T-helper 1 cell (primary cell): ENCODE measurements at places on chromosomes 1 and 21.

GRCh38 chr1:25684216-25684965 is 67.8 kb downstream of the MAN1C1 start:
- DNase-seq = no peak

DNA sequence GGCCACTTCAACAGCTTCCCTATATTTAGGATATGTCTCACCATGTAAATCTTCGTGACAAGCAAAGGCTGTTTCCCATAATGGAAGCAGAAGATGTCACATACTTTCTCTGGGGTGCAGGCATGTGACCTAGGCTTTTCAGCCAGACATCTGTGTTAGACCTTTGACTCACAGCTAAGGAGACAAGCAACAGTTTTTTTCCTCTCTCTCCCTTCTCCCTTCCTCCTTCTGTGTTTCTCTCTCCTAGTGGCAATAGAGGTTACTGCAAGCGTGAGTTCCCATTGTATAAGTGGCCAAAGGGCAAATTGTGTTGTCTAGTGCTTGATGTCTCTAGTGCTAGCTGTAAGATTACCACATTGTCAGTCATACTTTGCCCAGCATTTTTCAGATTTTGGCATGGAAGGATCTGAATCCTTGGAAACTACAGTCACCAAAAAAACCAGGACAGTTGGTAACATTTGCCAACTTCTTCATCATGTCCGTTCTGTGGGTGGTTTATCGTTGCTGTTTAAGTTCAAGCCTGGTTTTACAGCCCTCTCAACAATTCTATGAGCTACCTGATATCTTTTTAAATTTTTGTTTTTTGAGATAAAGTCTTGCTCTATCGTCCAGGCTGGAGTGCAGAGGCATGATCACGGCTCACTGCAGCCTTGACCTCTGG is 44.4 kb upstream of the RABGAP1L start:
- DNase-seq = no peak

DNA sequence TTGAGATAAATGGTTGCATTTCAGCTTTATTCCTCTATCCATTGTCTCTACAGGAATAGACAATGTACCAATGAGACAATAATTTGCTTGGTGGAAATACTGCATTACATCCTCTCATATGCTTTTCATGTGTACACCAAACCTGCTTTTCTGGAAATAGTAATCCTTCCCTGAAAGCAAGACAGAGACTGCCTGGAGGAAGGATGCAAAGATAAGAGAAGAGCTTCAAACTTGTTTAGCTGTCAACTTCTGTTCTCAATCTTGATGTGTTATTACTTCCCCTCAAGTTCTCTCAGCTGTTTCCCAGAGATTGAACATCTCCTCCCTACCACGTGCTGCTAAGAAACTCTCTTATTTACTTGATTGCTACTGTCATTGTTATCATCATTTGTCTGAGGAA is 1125.4 kb upstream of the TMPRSS15 start:
- DNase-seq = no peak

- DNase-seq = peak; percentile 98
Measured at GRCh38 chr1:156338180-156338976, at the start of the genes CCT3 and TSACC. Gene CCT3, minus strand, starts transcription at chr1:156338292. Its CDS starts 108 bp downstream, at chr1:156338184. Gene TSACC, plus strand, starts transcription at chr1:156338526. Its CDS starts 1,232 bp downstream, at chr1:156339758.

GRCh38 chr1:2468041-2468472 is 8.0 kb upstream of the PLCH2 start:
- peak; percentile 43 for DNase-seq

- DNase-seq = no peak
Measured at GRCh38 chr1:41716188-41717130, 202.3 kb downstream of the HIVEP3 start.

GRCh38 chr1:1331068-1331965 is at the start of gene TAS1R3:
Gene TAS1R3, plus strand, starts transcription at chr1:1331280. Its CDS starts 66 bp downstream, at chr1:1331346.
- no peak for DNase-seq

DNA sequence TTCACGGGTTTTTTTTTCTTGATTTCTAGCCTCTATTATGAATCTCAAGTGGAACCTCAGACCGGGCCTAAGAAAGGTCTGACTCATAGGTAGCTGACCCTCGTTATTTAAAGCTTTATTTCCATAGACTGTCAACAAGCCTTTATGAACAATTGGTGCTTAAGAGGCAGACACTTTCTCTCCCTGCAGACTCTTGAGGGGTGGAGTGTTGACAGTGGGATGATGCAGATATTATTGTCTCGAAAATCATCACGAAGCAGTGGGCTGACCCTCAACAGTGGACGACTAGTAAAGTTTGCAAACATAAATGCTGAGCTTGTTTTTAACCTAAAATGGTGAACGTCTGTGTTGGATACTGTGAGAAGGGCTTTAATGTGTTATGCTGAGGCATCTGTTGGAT is 1.8 kb downstream of the SFT2D2 start:
- no peak for DNase-seq

- no peak for DNase-seq
Measured at GRCh38 chr1:247089616-247090375, 11.2 kb upstream of the ZNF670 start.

- DNase-seq = peak; percentile 41
Measured at GRCh38 chr1:10693497-10694273, 102.8 kb downstream of the CASZ1 start.

GRCh38 chr1:99180343-99180808 is 83.9 kb upstream of the PLPPR4 start:
- peak; percentile 27 for DNase-seq

DNA sequence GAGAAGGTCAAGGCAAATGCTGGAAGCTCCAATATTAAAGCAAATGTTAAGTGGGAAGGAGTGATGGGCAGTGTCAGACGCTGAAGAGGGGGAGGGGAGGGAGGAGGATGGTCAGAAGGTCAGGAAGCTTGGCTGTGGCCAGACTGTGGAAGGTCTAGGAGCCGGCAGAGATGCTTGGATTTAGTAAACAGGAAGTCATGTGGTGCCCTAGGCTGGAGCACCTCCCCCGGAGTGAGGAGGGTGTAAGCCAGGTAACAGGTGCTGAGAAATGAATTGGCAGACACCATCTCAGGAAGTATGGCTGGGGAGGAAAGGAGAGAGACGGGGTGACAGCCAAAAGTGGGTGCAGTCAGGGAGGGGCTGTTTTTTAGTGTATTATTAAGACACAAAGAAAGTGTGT is 17.7 kb downstream of the CSMD2 start:
- DNase-seq = no peak

- DNase-seq = no peak
Measured at GRCh38 chr1:195501118-195501517, 1107.1 kb downstream of the KCNT2 start.

- DNase-seq = no peak
Measured at GRCh38 chr1:162632698-162633080, 425 bp downstream of the DDR2 start.

- DNase-seq = no peak
Measured at GRCh38 chr1:109928591-109929111, 18.0 kb downstream of the CSF1 start.

GRCh38 chr1:231130544-231130943 is 31.3 kb upstream of the TRIM67 start:
- no peak for DNase-seq

DNA sequence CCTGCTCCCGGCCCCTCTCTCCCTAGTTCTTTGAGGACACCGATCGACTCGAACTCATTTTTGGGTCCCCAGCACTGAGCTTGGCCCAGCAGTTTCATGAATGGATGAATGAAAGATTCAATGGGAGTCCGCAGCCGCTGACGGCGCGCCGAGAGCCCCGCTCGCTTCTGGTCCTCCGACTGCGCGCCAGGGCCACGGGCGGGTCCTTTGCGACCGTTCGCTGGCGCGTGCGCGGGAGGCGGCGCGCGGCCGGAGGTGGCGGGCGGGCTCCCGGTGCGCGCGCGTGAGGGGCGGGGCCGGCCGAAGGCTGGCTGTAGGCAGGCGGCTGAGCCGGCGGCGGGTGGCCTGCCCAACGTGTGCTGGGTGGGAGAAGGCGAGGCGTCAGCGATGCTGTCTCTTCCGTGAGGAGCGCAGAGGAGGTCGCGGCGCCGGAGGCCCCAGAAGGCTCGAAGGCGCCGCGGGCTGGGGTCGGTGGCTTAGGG is at the start of gene MAST2:
TSS of gene MAST2 (plus strand) at position 314 of the 482 bp plus-strand sequence. CDS start 284 bp downstream, outside the sequence.
- peak; percentile 69 for DNase-seq

DNA sequence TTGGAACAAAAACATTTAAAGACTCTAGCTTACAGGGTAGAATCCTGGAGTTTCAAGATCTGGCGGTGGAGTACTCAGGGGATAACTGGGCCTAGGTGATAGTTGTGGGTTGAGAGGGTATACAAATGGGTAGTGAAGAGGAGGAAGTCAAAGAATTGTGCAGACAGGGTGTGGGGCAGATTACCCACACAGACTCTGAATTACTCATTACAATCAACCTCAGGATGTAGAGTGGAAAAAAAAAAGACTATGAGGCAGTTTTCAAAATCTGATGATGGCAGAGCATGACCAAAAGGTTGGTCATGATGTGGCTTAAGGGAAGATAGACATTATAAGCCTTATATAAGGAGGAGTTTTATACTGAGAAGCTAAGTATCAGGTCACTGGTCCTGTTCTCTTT is 44.1 kb upstream of the GLIS1 start:
- peak; percentile 70 for DNase-seq

- no peak for DNase-seq
Measured at GRCh38 chr1:178634445-178634844, 90.6 kb upstream of the RALGPS2 start.

GRCh38 chr1:159779403-159779851 is 1.3 kb upstream of the DUSP23 start:
- no peak for DNase-seq

DNA sequence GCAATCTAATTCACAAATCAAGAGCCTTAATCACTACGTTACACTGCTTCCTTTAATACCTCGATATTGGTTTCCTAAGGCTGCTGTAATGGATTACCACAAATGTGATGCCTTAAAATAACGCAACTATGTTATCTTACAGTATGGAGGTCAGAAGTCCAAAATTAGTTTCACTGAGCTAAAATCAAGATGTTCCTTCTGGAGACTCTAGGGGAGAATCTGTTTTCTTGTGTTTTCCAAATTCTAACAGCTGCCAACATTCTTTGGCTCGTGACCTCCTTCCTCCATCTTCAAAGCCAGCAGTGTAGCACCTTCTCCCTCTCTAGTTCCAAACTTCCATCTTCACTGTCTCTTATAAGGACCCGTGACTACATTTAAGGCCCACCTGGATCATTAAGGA is 335.0 kb upstream of the NFIA start:
- DNase-seq = no peak

DNA sequence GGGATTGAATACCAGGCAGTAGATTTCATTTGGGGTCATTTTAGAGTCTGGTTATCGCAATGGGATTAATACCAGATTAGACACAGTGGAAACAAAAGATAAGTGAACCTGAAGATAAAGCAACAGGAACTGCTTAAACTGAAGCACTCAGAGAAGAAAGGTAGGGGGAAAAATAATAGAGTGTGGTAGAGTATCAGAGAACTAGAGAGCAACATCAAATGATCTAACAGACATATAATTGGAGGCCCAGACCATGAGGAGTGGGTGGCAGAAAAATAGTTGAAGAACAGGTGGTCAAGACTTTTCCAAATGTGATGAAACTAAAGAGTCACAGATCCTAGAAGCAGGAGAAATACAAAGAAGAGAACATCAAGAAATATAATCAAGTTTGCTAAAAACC is 484.3 kb downstream of the CAMTA1 start:
- no peak for DNase-seq

DNA sequence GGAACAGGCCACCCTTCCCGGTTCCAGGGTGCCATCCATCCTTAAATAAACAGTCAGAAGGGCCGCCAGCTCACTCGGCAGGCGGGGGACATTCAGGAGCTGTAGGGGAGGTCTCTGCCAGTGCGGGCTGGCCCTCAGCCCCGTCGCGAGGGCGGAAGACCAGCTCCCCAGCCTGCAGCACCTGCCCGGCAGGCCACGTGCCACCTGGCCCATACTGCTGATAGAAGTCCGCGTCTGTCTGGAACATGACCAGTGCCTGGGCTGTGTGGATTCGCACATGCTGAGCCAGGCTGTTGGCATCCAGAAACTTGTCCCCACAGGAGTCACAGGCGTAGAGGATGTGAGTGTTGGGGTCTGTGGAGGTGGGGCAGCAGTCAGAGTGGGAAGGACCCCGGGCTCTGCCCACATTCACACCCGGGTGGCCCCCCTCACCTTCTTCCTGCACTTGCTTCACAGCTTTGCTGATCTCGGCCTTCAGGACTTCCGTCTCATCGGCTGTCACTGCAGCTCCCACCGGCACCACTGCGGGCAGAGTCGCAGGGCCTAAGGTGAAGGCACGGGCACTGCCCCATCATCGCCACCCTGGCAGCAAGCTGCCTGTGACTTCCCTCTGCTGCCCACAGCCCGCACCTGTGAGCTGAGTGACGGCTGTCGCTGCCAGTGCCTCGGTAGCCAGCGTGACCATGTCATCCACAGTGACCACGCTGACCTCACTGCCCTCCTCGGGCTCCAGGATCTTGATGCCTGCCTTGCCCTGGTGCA is 33.8 kb downstream of the ZBTB17 start:
- DNase-seq = no peak

DNA sequence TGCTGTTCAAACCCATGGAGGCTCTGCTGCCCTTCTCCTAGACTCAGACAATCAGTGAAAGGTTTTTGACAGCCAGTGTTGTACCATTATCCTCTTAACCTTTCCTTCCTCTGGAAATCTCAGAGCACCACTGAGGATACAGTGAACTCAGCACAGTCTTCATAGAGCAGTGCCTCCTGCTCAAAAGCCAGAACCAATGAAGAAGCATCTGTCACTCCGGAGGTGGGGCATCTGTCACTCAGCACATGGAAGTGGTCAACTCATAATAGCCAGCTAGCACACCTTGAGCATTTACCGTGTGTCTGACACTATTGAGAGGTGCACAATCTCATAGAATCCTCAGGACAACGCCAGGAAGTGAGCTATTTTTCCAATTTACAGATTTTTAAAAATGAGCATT is 62.4 kb downstream of the NMNAT2 start:
- no peak for DNase-seq

- DNase-seq = peak; percentile 71
Measured at GRCh38 chr1:153510984-153511410, 24.8 kb downstream of the S100A6 start.

GRCh38 chr1:147051136-147051535 is 113.0 kb downstream of the NBPF12 start:
- DNase-seq = no peak

DNA sequence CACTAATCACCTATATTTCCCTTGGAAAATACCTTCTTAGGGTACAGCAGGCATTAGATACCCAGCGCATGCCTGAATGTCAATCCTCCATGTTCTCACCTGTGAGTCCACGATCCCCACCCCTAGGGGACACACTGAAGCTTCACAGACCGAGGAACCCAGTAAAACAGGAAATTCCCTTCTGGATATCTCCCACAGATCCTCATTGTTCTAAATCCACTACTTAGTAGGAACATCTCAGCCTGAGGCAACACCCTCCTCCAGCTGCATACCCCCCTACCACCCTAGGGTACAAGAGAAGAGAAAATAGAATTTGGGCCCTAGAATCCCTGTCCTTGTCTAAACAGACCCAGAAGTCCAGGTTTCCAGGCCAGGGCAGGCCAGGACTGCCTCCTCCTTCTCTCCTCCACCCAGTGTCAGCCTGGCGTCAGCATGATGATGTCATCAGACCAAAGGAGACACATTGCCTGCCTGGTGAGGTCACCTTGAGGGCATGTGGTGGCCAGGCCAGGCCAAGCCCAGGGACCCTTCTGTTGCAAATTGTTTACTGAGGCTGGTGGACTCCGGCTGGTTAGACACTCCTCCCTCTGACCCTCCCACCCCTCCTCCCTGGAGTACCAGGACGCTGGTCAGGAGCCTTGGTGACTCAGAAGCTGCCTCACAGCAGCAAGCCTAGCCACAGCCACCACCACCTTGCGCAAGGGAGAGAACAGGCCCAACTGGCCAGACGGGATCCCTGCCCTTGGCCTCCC is 6.2 kb downstream of the NECTIN4 start:
- no peak for DNase-seq
